ENCODE measurements at places on chromosomes 2 and 18.

- no peak for DNase-seq
Observed at GRCh38 chr2:109254174-109254904, 125.3 kb downstream of the SH3RF3 start.

DNA sequence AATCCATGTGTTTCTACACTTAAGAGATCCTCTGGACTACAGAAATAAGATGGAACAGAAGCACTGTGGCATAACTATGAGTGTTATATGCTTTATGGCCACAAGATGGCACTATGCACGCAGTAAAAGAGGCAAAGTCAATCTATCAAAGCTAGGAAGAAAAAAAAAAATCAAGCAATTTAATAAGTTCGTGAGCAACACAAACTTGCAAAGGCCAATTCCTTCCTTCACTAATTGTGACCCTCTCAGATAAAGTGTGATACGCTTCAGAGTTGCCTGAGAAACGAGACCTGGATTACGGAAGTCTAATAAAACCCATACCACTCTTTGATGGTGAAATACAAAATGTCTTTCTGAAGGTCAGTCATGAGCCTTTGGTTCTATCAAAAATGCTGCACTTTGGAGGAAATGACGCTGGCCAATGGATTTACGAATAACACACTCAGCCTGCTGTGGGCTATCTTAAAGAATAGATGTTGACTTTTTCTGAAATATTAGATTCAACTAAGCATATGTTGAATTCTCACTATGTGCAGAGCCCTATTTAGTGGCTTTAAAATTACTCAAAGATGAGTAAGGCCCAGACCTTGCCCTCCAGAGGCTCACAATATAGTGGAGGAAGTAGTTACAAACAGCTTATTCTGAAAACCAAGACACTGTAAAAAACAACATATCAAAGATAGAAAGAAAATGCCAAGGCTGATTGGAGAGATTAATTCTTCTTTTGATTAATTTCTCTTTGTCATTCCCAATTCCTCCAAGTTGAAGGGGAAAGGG, 35.5 kb upstream of the TTR start:
- DNase-seq: no peak

DNA sequence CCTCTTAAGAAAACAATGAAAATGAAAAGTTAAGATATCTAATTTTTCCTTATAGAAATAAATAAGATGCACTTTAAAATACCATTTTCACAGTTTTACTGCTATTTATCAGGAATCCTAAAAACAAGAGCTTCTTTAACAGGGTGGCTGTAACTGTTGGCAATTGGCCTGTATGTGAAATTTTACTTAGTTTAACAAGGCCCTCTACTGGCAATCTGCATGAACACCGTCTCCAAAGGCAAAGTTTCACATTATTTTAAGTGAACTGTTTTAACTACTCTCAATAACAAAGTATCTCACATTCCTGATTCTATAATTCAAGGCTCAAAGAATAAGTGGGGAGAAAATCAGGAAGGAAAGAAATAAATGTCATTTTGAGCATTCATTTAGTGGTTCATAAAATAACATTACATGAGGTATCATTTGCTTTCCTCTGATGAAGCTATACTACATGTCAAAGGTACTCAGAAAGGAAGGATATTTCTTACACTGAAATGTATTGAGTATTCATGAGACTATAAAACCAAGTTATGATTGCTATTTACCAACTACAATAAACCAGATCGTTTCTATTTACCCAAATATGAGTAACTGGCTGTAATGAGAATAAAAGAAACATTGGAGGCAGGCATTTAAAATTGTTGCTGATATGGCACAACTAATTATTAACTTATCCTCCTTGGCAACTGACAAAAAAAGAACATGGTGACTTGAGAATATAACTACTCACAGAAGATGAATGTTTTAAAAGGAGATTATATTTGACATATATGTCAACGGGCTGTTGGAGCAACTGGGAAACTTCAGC, 7.0 kb downstream of the NCKAP5 start:
- no peak for DNase-seq

DNA sequence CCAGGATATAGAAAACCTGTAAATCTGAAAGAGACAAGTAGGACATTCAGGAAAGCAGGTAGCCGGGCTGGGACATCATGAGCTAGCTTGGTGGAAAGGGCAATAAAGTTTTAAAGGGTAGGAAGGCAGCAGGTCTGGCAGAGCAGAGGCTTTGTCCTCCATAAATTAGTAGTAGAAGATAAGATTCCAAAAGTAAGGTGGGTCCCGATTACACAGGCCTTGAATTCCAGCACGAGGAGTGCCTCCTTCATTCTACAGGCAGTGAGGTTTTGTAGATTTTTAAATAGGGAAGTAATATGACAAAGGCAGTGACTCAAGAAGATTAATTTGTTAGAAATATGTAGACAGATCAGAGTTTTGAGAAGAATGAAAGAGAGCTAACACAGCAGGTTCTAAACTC, 160.7 kb downstream of the DTNB start:
- DNase-seq: no peak

DNA sequence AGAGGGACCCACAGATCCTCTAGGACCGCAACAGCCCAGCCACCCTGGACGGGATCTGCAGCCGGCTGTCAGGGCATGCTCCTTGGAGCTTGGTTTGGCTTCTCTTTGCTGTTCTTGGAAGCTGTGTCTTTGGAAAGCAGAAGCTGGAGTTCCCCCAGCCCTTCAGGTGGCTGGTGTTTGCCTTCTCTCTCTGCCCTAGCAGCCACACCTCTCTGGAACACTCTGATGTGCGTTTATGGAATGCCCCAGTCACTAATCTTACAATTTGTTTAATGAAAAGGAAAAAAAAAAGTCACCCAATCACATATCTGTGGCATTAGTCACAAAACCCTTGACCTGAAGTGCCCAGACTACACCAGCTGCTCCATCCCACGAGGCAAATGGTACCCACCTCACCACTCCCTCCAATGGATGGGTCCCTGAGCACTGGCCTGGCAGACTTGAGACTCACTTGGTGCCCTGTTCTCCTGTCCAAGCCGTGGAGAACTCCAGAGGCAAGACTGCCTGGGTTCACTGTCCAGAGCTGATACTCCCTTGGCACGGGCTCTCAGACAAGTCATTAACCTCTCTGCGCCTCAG, 70.2 kb upstream of the DAPL1 start:
- no peak for DNase-seq

DNA sequence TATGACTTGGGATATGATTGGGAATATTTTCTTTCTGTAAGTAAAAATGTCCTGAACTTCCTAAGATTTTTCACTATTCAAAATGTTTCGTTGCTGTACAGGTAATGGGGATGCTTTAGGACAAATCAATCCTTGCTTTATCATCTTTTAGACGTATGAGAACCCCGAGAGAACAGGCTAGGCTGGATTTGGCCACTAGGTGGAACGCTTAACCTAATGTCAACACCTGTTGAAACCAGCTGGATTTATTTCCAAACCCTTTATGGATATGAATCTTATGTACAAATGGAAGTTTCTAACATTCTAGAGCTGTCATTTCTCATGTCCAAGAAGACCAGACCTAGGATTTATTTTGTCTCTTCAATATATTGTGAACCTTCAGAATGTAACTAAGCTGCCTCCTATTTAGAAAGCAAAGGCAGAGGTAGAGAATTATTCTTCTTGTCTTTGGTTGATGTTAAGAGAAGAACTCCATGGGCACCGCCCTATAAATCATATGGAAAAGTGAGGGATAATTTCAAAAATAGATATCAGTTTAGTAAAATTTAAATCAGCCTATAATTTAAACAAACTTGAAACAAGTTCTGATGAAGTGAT, 96.7 kb downstream of the PMAIP1 start:
- DNase-seq: no peak

GRCh38 chr2:84424152-84424551, 34.9 kb downstream of the SUCLG1 start:
- DNase-seq: no peak

- DNase-seq: no peak
Observed at GRCh38 chr2:233445152-233445830, 91.0 kb downstream of the DGKD start.

- no peak for DNase-seq
Observed at GRCh38 chr2:85213404-85213803, 80.2 kb downstream of the TCF7L1 start.

- DNase-seq: no peak
Observed at GRCh38 chr2:31254237-31255203, 20.6 kb downstream of the EHD3 start.

DNA sequence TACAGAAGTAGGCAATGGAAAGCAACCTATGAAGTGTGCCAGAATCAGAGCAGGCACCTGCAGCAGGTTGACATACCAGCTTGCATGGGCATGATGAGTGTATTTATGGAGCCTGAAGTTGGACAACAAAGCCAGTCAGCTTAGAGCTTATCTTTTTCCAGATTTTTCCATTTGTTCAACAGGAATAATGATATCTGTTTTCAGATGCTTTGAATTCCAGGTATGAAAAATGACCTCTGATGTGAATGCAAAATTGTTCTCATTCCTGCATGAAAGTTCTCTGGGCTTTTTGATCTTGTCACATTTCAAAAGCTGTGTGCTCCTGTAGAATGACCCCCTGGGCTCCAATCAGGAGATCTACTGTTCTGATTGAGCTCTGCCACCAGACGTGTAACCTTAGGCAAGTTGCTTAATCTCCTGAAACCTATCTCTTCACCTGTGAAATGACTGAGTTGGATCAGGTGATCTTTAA, 38.2 kb upstream of the VIT start:
- DNase-seq: no peak

DNA sequence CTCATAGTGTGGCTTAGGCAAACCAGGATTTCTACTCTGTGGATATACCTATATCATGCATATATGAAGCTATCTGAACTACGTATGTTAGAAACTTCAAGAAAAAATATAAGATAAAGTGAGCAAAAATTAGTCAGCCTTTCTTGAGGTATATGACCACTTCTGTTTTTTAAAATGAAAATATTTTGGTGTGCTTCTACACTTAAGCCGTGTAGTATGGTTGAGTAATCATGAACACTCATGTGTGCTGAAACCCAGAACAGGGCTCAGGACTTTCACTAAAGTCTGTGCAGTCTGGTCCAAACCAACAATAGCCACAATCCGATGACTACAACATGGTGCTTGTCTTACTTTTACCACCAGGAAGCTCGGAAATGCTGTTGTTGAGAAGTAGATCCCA, 48.9 kb upstream of the TMEM177 start:
- no peak for DNase-seq

DNA sequence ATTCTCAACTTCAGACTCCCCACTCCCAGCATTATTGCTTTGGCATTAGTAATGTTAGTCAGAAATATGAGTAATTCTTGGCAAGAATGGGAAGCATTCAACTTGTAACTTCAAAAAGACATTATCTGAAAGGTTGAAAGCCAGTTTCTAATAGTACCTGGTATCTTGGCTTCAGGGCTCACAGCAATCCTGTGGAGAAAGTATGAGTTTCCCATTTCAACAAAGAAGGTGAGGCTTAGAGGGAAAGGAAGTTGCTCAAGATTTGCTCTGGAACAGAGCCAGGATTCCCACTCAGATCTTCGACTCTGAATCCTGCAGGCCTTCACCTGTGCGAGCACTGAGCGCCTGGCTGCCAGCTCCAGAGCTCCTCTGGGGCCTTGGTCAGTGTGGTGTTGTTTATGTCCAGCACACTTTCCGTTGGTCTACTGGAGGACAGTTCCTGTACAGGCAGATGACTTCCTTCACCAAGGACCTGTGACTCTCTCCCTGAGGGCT, 136.1 kb downstream of the MCFD2 start:
- no peak for DNase-seq

DNA sequence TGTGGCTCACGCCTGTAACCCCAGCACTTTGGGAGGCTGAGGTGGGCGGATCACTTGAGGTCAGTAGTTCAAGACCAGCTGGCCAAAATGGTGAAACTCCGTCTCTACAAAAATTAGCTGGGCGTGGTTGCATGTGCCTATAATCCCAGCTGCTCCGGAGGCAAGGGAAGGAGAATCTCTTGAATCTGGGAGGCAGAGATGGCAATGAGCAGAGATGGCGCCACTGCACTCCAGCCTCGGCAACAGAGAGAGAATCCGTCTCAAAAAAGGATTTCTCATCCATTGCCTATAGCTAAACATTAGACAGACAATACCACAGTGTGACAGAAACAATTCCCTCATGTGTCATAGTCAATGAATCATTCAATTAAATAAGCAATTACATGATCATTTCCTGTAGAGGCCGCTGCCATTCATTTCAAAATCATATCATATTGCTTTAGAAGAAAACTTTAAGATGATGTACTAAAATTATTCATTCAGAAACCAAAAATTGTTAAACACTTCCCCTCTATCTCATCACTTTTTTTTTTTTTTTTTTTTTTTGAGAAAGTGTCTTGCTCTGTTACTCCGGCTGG, 69.5 kb upstream of the TGIF1 start:
- DNase-seq: no peak

DNA sequence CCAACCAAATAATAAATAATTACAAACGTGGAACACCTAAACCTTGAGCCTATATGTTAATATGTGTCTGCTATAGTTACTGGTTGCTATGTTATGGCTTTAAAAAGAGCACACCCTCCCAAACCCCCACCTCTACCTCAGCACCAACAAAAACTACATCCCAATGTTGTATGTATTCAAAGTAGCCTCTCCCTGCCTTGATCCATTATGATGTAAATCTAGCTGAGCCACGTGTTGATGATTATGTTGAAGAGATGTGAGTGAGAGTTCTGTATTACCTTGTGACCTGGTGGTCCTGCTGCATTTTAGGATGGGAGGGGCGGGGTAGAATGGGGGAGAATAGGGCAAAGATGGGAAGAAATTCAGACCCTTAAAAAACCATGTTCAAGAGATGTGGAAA, 4.8 kb downstream of the MFSD6 start:
- no peak for DNase-seq

DNA sequence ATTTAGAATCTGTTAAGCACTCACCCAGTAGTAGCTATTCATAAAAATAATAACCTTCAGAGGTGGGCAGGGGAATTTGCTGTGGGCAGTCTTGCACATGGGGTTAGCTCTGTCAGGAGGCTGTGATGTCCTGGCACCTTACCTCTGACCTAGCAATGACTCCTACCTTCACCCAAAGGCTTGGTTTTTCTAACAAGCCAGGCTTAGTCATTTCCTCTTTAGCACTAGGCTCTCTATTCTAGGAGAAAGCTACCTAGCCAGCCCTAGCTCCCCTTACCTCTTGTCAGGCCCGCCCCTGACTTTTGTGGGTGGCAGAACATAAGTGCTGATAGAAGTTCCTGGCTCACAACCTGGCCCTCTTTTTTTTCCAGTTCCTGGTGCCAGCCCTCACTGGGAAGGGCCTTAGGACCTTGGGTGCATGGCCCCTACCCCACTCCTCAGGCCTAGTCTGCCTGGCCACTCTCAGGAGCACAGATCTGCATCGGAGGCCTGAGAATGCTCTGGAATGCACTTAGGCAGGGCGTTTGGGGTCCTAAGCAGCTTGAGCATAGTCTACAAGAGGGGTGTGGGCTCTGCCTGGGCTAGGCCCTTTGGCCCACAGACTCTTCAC, 17.7 kb downstream of the CPLX4 start:
- no peak for DNase-seq

GRCh38 chr2:85602476-85603234, at the start of gene TMEM150A:
TSS of gene TMEM150A (minus strand) at chr2:85602698. CDS start at chr2:85601948, 750 bp downstream.
- DNase-seq: peak; percentile 77

GRCh38 chr18:58947136-58947732, 82.6 kb downstream of the ZNF532 start:
- DNase-seq: no peak

- DNase-seq: no peak
Observed at GRCh38 chr18:61244632-61245031, 88.6 kb upstream of the CDH20 start.

- DNase-seq: no peak
Observed at GRCh38 chr2:72211350-72211749, 63.7 kb upstream of the CYP26B1 start.
